ENCODE measurements at places on chromosomes 11 and 22. TPM values are rescaled to one million over a fixed set of nuclear protein-coding genes. Genes with fewer than 3 reads are reported as not detected.

GRCh38 chr22:20553947-20554741 is 46.7 kb downstream of the MED15 start:
- H3K4me1 ChIP-seq = peaks cover 94% of the 10 kb centered on the region
- H3K27me3 ChIP-seq = no peaks in the 10 kb centered on the region
- H3K27ac ChIP-seq = peak overlapping the region; percentile 95

- no peak overlapping the region for H3K4me3 ChIP-seq
- H3K27me3 ChIP-seq = peaks cover 10% of the 10 kb centered on the region
- H3K4me1 ChIP-seq = no peaks in the 10 kb centered on the region
- no peaks in the 10 kb centered on the region for H3K36me3 ChIP-seq
Observed at GRCh38 chr11:15189641-15190365, 75.1 kb downstream of the INSC start.

DNA sequence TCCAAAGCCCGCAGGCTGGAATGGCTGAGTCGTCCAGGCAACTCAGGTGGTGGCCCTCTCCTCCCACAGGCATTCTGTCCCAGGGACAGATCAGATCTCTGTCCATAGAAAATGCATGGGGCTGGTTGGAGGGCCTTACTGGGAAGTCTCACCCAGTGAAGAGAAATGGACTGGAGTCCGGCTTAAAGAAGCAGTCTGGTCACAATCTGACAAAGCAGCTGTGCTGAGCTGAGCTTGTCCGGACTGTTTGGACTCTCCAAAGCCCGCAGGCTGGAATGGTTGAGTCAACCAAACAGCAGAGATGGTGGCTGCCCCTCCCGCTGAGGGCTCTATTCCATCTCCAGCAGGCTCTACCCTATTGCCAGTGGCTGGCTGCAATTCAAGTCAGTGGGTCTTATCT is 14.4 kb upstream of the DEPDC7 start:
- no peaks in the 10 kb centered on the region for H3K36me3 ChIP-seq
- no peak for DNase-seq
- no peaks in the 10 kb centered on the region for H3K4me1 ChIP-seq
- H3K4me3 ChIP-seq = no peak overlapping the region

- H3K4me1 ChIP-seq = peaks cover 16% of the 10 kb centered on the region
- H3K36me3 ChIP-seq = no peaks in the 10 kb centered on the region
- H3K4me3 ChIP-seq = peak overlapping the region; percentile 59
- H3K27me3 ChIP-seq = peaks cover 53% of the 10 kb centered on the region
- DNase-seq = no peak
- H3K27ac ChIP-seq = peak overlapping the region; percentile 63
Observed at GRCh38 chr22:42343531-42344081, 73.2 kb upstream of the TCF20 start.

APBB1 gene
- 75.5 TPM for total RNA-seq

SEZ6L gene
- total RNA-seq = 0.16 TPM

- no peak overlapping the region for H3K4me3 ChIP-seq
- H3K27ac ChIP-seq = no peak overlapping the region
- H3K36me3 ChIP-seq = no peaks in the 10 kb centered on the region
- H3K27me3 ChIP-seq = peaks cover 100% of the 10 kb centered on the region
Observed at GRCh38 chr11:1224111-1224490, 1.2 kb downstream of the MUC5B start.

DNA sequence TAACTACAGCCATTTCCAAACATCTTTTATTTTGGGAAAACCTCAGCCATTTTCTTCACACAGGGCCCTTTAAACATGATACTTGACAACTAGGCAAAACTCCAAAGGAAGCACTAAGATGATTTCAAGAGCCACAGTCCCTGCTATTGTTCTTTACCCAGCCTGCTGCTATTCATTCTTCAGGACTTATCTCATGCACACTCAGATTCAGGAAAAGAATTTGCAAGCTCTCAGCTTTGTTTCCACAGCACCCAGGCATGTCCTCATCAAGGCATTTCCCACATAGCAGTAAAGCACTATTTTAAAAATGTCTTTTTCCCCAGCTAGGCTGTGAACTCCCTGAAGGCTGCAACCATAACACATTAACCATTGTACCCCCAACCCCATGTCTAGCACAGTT is 609.3 kb upstream of the CCDC90B start:
- H3K36me3 ChIP-seq = no peaks in the 10 kb centered on the region
- no peak overlapping the region for H3K4me3 ChIP-seq
- no peak for DNase-seq
- no peak overlapping the region for H3K27ac ChIP-seq

GRCh38 chr11:2975594-2975993 is 16.5 kb downstream of the NAP1L4 start:
- no peak overlapping the region for H3K27ac ChIP-seq
- H3K4me3 ChIP-seq = no peak overlapping the region
- no peaks in the 10 kb centered on the region for H3K27me3 ChIP-seq

OR52H1 gene
- total RNA-seq = not detected

NRIP3 gene
- 1.9 TPM for total RNA-seq

SLC22A12 gene
- total RNA-seq = not detected

DNA sequence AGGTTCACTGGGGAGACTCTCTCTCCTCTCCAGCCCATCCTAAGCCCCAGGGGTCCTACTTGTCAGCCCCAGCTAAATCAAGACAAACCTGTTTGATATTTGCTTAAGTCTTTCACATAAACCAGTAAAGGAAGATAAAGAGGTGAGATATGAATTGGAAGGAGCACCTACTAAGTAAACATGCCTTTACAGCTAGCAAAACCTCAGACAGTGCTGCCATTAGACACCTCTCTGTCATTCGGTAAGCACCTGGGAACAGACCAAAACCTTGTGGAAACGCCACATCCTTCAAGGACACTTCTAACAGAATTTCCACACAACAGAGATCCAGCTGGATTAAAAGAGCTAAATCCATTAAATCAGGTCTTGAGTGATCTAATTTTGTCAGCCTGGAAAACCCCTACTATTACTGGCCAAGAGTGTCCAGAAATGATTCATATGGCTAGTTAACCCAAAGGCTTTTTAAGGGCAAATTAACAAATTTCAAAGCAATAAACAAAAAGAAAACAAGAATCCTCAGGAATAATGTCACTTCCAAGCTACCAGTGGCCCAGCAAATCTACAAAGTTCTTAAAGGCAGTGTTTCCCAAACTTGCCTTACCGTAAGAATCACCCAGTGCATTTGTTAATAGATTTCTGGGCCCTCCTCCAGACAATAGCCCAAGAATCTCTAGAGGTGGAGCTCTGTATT is 2.4 kb downstream of the VPS37C start:
- no peak overlapping the region for H3K4me3 ChIP-seq
- peaks cover 40% of the 10 kb centered on the region for H3K4me1 ChIP-seq
- no peak for DNase-seq
- H3K27ac ChIP-seq = peak overlapping the region; percentile 40

GRCh38 chr11:905952-906351 is 4.7 kb downstream of the CHID1 start:
- peaks cover 16% of the 10 kb centered on the region for H3K4me1 ChIP-seq
- H3K4me3 ChIP-seq = no peak overlapping the region
- H3K27me3 ChIP-seq = no peaks in the 10 kb centered on the region
- peaks cover 47% of the 10 kb centered on the region for H3K36me3 ChIP-seq

DNA sequence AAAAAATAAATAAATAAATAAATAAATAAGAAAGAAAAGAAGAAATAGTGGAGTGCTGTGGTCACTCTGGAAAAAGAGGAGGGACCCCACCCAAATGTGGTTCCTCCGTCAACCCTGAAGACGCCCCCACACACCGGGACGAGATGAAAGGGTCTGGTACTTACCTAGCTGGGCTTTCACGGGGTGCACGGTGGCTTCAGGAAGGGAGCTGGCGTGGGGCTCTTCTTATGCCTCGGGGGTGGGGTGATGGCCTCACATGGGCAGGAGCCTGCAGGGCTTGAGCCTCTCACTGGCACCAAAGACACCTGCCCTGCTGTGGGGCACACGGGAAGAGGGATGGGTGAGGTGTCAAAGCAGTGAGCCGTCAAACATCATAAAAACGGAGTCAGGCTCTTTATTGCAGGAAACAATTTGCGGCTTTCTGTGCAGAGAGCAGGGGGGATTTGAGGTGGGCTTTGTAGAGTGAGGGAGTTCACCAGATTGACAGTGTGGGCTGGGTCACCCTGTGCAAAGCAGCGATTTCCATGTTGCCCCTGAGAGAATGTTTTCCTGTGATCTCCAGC is 28.0 kb upstream of the KRTAP5-6 start:
- H3K36me3 ChIP-seq = no peaks in the 10 kb centered on the region
- no peaks in the 10 kb centered on the region for H3K4me1 ChIP-seq
- DNase-seq = no peak

DNA sequence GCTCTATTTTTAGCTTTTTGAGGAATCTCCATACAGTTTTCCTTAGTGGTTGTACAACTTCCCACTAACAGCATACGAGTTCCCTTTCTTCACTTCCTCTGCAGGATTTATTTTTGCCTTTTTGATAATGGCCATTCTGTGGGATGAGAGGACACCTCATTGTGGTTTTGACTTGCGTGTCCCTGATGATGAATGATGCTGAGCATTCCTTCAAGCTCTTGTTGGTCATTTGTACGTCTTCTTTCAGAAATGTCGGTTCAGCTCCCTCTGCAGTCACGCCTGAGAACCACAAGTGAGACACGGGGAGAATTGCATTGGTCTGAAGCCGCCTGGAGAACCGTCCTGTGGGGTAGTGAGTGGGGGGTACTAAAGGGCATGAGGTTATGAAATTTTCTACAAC is 2.0 kb upstream of the KRTAP5-10 start:
- DNase-seq = no peak
- H3K4me1 ChIP-seq = no peaks in the 10 kb centered on the region
- no peak overlapping the region for H3K4me3 ChIP-seq
- H3K27ac ChIP-seq = no peak overlapping the region
- no peaks in the 10 kb centered on the region for H3K36me3 ChIP-seq
- peaks cover 48% of the 10 kb centered on the region for H3K27me3 ChIP-seq

GRIK4 gene
- 0.16 TPM for total RNA-seq

TRAPPC4 gene
- total RNA-seq = 32.7 TPM

CADM1 gene
- 51.1 TPM for total RNA-seq

GRCh38 chr11:70618431-70619101 is 220.2 kb downstream of the CTTN start:
- no peak overlapping the region for H3K27ac ChIP-seq
- DNase-seq = no peak
- no peak overlapping the region for H3K4me3 ChIP-seq
- H3K27me3 ChIP-seq = peaks cover 49% of the 10 kb centered on the region
- H3K36me3 ChIP-seq = no peaks in the 10 kb centered on the region
- no peaks in the 10 kb centered on the region for H3K4me1 ChIP-seq

DNA sequence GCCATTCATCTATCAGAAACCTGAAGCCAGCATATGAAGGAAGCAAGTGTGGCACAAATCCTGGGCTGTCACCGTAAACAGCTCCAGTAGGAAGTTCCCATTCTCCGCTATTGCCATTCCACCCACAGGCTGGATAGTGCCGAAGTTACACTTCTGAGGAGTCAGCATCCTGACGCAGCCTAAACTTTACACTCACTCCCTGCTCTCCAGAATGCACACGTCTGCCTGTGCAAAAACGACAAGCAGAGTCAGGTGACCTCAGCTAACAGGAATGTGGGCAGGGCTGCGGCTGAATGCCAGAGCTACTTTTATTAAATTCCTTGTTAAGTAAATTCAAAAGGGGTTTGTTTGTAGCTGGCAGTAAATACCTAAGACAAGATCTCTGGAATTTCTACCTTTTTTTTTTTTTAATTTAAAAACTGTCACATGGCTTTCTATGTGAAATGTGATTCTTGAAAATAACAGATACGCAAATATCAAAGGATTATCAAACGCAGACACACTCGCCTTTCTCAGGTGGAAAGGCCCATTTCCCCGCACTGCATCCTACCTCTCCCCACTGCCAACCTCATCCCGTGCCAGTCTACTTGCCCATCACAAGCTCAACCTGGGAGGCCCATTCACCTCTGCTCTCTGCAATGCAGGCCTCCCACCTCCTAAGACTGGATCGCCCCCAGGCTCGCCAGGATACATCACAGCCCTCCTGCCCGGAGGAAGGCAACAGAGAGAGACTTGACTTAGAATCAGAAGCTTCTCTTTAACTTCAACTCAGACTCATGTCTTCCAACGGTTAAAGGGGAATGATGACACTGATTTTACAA is 33.5 kb downstream of the NFRKB start:
- peak; percentile 56 for DNase-seq
- H3K36me3 ChIP-seq = peaks cover 55% of the 10 kb centered on the region
- H3K27me3 ChIP-seq = no peaks in the 10 kb centered on the region
- H3K4me1 ChIP-seq = peaks cover 24% of the 10 kb centered on the region
- no peak overlapping the region for H3K4me3 ChIP-seq

DNA sequence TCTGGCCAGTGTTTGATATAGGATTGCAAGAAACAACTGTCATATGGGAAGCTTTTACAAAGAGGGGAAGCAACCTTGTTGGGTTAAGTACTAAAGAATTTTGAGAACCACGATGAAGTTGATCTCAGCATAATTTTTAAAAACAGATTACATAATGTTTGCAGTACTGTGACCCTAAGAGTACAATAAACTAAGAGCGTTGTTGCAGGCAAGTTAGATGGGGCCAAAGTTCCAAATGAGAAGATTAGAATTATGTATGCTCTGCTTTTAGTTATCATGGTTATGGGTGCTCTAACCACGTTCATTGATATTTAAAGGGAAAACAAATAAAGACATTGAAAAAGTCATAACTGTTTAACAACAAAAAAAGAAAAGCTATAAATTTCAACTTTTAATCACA is 177.5 kb downstream of the CNTN5 start:
- no peaks in the 10 kb centered on the region for H3K4me1 ChIP-seq
- H3K36me3 ChIP-seq = no peaks in the 10 kb centered on the region
- H3K27ac ChIP-seq = no peak overlapping the region
- DNase-seq = no peak

- H3K4me3 ChIP-seq = no peak overlapping the region
- no peak overlapping the region for H3K27ac ChIP-seq
- H3K36me3 ChIP-seq = peaks cover 23% of the 10 kb centered on the region
- H3K4me1 ChIP-seq = peaks cover 29% of the 10 kb centered on the region
- no peaks in the 10 kb centered on the region for H3K27me3 ChIP-seq
- no peak for DNase-seq
Observed at GRCh38 chr22:19846620-19847344, 7.9 kb downstream of the GNB1L start.

GRCh38 chr11:11022125-11022730 is 164.4 kb upstream of the ZBED5 start:
- DNase-seq = no peak
- H3K27me3 ChIP-seq = no peaks in the 10 kb centered on the region
- no peak overlapping the region for H3K27ac ChIP-seq
- H3K36me3 ChIP-seq = no peaks in the 10 kb centered on the region
- H3K4me3 ChIP-seq = no peak overlapping the region

- no peaks in the 10 kb centered on the region for H3K4me1 ChIP-seq
- no peaks in the 10 kb centered on the region for H3K36me3 ChIP-seq
- H3K27me3 ChIP-seq = peaks cover 90% of the 10 kb centered on the region
- DNase-seq = no peak
Observed at GRCh38 chr22:20638507-20638870, 131.1 kb downstream of the MED15 start.

GRCh38 chr11:77100166-77101042 is 2.2 kb upstream of the OMP start:
- no peak overlapping the region for H3K27ac ChIP-seq
- DNase-seq = peak; percentile 9
- H3K27me3 ChIP-seq = no peaks in the 10 kb centered on the region
- H3K4me3 ChIP-seq = no peak overlapping the region

PGA5 gene
- total RNA-seq = not detected

C11orf71 gene
- 10.5 TPM for total RNA-seq

SCGB1A1 gene
- not detected for total RNA-seq

- no peak overlapping the region for H3K4me3 ChIP-seq
- no peaks in the 10 kb centered on the region for H3K36me3 ChIP-seq
- no peaks in the 10 kb centered on the region for H3K4me1 ChIP-seq
- H3K27ac ChIP-seq = no peak overlapping the region
- H3K27me3 ChIP-seq = peaks cover 16% of the 10 kb centered on the region
Observed at GRCh38 chr22:24751518-24751917, 23.0 kb downstream of the PIWIL3 start.

- H3K4me1 ChIP-seq = peaks cover 4% of the 10 kb centered on the region
- no peaks in the 10 kb centered on the region for H3K36me3 ChIP-seq
- no peak overlapping the region for H3K27ac ChIP-seq
Observed at GRCh38 chr22:28969401-28970168, 86.2 kb downstream of the ZNRF3 start.

CDC42EP2 gene
- 11.3 TPM for total RNA-seq
